Activated CD4-positive, alpha-beta T cell treated with anti-CD3 and anti-CD28 coated beads for 36 hours (primary cell): ENCODE measurements at places on chromosomes 6 and 20. TPM values are rescaled to one million over a fixed set of nuclear protein-coding genes. Genes with fewer than 3 reads are reported as not detected.

GRCh38 chr6:35662999-35663398, 25.7 kb downstream of the FKBP5 start:
- no peak for DNase-seq
- no peak overlapping the region for H3K4me3 ChIP-seq
- H3K27ac ChIP-seq = no peak overlapping the region
- H3K4me1 ChIP-seq = peaks cover 24% of the 10 kb centered on the region
- H3K27me3 ChIP-seq = no peaks in the 10 kb centered on the region

GRCh38 chr6:13248053-13248452, 80.3 kb downstream of the TBC1D7 start:
- H3K27ac ChIP-seq = no peak overlapping the region
- peaks cover 2% of the 10 kb centered on the region for H3K27me3 ChIP-seq
- no peak for DNase-seq
- H3K4me3 ChIP-seq = no peak overlapping the region

The DEFB132 gene
- total RNA-seq = not detected

The BPI gene
- total RNA-seq = not detected

DNA sequence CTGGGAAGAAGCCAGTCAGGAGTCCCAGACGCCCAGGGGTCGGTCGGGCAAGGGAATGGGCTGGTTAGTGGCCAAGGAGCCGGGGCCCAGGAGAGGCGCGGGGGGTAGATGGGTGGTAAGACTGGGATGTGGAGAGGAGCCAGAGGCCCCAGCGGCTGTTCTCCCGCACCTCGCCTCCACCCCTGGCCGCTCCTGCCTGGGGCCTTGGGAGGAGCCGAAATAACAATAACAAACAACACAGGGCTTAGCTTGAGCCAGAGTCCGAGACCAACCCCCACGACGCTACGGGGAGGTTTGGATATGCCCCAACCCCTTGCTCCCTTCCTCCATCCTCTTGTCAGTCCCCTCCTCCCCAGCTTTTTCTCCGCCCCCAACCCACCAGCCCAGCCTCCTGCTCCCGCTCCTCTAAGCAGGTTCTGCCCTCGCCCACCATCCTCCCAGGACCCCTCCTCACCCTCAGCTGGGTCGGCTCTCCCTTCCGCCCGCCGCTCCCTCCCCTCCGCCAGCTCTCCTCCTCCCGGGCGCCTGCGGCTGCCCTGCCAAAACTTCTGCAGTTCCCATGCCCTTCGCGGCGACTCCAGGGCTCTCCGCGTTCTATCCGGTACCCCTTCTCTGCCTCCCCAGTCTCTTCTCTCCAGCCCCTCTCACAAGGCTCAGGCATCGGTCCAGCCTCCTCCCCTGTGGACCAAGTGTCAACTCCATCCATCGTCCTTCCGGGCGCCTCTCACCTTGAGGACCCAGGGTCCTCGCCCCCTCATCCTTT, 1.1 kb downstream of the RNF39 start:
- DNase-seq = no peak
- H3K27me3 ChIP-seq = peaks cover 38% of the 10 kb centered on the region
- no peak overlapping the region for H3K27ac ChIP-seq
- peaks cover 17% of the 10 kb centered on the region for H3K36me3 ChIP-seq
- peak overlapping the region; percentile 54 for H3K4me3 ChIP-seq
- H3K4me1 ChIP-seq = peaks cover 39% of the 10 kb centered on the region

DNA sequence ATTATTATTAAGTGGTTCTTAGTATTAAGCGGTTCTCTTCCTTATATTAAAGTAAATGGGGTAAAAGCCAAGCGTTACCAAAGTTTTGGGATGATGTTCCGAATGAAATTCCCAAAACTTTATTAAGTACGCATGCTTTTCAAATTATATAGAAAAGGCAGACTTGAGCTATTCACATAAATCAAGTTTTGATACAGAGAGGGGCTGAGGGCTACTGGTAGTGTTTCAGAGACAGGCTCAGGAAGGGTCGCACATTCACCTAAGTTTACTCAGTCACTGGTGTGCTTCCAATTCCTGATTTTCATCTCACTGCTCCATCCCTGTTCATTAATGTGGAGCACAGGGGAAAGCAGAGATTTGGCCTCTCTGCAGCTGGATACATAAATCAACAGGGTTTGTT, 652.2 kb downstream of the QKI start:
- H3K4me3 ChIP-seq = no peak overlapping the region
- DNase-seq = no peak
- H3K4me1 ChIP-seq = no peaks in the 10 kb centered on the region
- H3K27ac ChIP-seq = no peak overlapping the region
- H3K27me3 ChIP-seq = peaks cover 3% of the 10 kb centered on the region
- no peaks in the 10 kb centered on the region for H3K36me3 ChIP-seq

The RHAG gene
- not detected for total RNA-seq
